ENCODE measurements at places on chromosomes 4 and X.

GRCh38 chrX:19720236-19720635 is 167.2 kb downstream of the SH3KBP1 start:
- peak; percentile 75 for DNase-seq

DNA sequence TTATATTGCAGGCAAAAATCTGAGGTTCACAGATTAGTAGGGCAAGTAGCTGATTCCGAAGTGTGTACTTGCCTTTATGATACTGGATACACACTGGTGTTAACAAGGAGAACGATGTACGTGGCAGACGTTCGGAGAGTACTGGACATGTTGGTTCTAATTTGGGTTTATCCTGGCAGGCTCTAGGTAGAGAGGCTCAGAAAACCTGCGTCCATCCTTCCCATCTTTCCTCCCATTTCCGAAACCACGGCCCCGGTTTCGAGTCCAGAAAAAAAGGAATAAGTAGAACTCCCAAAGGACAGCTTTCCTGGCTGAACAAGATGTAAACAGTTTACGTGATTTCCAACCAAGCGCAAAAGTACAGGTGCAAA is 351 bp upstream of the SLC30A9 start:
- no peak for DNase-seq

- peak; percentile 91 for DNase-seq
Measured at GRCh38 chr4:30718021-30718542, 2.1 kb upstream of the PCDH7 start.

DNA sequence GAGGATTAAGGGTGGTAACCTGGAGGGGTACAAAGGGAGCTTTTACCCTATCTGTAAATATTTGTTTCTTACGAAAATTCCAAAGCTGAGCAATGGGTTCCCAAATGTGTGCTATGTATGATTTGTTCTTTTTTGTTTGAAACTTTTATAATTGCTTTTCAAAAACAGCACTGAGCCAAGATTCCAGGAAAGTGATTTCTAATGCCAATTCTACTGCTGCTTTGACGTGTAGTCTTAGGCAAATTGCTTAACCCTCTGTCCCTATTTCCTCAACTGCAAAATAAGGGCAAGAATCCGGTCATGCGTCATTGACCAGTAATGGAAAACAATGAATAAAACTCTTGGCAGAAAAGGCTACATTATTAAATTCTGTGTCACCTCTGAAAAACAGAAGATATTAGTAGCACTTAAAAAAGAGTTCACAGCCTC is 454.7 kb downstream of the IL15 start:
- DNase-seq = peak; percentile 40

- no peak for DNase-seq
Measured at GRCh38 chr4:138034871-138035270, 207.3 kb downstream of the SLC7A11 start.

DNA sequence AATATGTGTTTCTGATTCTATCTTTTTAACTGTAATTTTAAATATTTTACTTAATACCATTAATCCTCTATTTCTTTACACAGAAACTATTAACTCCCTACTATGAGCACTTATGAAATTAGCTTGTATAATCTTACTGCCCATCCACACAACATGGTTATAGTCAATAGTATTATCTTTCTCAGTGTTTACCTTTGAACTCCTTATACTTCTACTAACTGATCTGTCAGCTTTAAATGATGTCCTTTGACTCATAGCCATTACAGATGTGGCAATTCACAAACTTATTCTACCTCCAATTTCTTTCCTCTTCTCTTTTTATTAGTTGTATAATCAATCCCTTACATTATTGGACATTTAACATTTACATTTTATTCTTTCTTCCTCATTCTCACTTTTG is 5.5 kb downstream of the SEC31A start:
- DNase-seq = no peak

DNA sequence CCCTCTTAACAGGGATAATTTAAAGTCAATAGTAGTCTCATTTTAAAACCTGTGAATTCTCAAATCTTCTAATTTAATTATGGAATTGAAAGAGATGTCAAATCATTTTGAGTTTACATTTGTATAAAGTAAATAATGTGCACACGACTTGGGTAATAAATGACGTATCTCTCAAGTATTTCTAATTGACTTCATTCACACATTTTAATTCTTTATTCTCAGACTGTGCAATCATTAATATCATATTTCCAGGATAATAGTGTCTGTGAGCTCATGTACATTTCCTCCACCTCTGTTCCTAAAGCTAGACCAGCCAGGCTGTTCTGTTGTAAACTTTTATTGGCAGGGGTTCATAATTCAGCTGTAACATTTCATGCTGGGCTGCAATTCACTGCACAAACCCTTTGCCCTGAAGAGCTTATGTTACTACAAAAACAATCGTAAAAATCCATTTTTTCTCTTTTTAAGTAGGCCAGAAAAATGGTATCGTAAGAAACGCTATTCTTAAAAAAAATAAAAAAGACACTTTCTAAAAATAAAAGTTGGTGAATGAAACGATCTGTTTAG is 1103.1 kb upstream of the TENM3 start:
- peak; percentile 11 for DNase-seq

DNA sequence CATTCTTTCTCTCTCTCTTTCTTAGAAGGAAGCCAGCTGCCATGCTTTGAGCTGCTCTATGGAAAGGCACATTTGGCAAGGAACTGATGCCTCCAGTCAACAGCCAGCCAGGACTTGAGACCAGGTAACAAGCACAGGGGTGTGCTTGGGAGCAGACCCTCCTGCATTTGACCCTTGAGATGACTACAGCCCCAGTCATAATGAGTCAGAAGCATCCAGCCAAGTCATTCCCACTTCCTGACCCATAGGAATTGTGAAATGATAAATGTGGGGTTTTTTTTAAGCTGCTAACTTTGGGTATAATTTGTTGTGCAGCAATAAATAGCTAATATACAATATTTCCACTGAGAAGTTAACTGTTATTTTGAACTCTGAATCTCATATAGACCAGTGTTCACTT is 446.9 kb downstream of the GRXCR1 start:
- no peak for DNase-seq

DNA sequence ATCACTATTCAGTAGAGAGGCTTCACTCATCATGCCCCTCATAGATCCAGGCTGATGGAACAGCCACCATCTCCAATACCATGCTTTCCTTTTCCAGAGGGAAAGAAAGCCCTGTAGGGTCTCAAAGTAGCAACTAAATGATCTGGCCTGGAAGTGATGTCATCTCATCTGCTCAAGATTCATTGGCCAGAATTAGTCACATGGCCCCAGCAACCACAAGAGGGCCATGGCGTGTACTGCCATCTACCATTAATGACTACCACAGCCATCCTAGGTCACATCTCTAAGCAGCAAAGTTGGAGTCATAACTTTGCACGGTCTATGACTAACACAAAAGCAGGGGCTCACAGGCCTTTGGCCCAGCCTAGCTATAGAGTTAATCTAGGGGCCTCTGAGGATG is 194.8 kb downstream of the KIT start:
- DNase-seq = no peak

GRCh38 chr4:100149190-100149589 is 41.1 kb downstream of the DDIT4L start:
- no peak for DNase-seq

DNA sequence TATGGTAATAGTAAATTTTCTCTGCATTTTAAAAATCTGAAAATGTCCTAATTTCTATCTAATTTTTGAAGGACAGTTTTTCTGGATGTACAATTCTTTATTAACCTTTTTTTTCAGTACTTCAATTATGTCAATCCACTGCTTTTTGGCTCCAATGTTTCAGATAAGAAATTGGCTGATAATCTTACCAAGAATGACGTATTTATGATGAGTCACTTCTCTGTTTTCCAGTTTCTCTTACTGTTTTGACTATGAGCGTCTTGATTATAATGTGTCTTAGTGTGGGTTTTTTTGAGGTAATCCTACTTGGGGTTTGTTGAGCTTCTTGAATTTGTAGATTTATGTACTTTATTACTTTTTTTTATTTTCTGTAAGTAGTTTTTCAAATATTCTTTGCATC is 47.2 kb downstream of the UGT2B11 start:
- no peak for DNase-seq

DNA sequence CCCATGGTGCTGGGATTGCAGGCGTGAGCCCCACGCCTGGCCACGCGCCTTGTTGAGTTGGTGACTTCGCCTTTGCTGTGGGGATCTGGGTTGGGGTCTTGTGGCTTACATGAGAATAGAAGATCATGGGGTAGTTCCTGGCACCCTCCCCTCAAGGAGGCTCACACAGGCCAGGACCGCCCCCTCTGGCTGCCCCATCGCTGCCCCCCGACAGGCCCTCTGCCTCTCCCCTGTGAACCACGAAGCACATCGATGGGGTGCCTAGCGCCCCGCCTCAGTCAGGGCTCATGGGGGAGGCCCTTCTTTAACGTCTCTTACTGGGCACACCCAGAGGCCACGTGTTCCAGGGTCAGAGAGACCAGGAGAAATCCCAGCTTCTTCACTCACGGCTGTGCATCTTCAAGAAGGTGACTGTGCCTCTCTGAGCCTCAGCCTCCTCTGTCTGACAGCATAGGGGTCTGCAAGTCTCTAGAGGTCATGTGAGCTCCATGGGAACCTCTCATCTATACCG is 23.6 kb upstream of the SPON2 start:
- peak; percentile 13 for DNase-seq

- no peak for DNase-seq
Measured at GRCh38 chr4:98838977-98839618, 89.8 kb downstream of the EIF4E start.

- no peak for DNase-seq
Measured at GRCh38 chr4:81792521-81792920, 320.8 kb upstream of the RASGEF1B start.

GRCh38 chr4:20825505-20825904 is 125.2 kb downstream of the PACRGL start:
- DNase-seq = no peak

DNA sequence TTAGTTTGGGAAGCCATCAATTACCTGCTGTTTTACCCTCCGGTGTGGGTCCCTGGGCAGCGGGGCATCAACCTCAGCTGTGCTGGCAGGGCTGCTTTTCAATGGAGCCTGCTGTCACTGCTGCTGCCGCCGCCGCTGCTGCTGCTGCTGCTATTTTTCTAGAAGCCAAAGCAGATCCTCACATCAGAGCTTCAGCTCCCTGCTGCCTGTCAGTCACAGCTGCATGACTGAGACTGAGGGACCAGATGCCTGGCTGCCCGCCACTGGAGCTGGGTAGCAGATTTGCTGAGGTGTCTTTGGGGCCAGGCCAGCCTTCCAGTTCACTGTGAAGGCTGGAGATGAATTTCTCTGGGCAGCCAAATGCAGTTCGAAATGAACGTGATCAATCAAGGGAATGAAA is 200.3 kb upstream of the NHS start:
- no peak for DNase-seq

DNA sequence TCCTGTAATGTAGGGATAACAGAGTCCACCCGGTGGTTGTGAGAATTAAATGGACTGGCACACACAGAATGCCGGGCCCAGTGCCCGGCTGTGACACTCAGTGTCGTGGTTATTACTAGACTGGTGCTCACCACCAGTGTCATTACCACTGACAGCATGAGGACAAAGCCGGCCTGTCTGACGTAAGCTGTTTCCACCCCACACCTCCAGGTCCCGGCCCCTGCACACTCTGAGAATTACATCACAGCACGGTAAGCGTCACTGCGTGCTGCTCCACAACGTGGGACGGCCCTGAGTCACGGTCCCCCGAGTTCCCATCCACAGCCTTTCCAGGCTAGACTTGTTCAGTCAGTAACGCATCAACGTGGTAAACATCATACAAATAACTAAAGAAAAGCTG is 22.9 kb downstream of the FAT1 start:
- no peak for DNase-seq

- no peak for DNase-seq
Measured at GRCh38 chr4:169675825-169676224, 55.4 kb downstream of the CLCN3 start.

- DNase-seq = no peak
Measured at GRCh38 chr4:177006331-177006730, 213.6 kb upstream of the VEGFC start.

- no peak for DNase-seq
Measured at GRCh38 chrX:105694839-105695238, 127.5 kb upstream of the NRK start.

DNA sequence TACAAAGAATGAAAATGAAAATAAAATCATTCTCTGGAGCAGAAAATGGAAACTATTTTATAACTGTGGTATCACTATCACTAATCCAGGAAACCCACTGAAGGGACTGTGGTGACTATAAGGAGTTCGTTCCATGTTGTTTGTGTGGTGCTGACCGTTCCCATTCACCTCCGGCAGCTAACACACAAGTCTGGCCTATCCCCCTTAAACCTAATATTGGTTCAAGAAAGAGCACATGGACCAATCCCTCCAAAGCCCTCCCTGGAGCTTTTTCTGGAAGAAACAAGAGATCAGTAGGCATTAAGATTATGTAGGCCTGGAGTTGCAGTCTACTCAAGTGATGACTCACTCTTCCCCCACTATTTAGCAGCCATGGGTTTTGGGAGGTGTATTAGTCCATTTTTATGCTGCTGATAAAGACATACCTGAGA is 25.9 kb upstream of the FAM241A start:
- DNase-seq = no peak

- DNase-seq = peak; percentile 32
Measured at GRCh38 chrX:9948406-9948805, 18.8 kb upstream of the CLDN34 start.

DNA sequence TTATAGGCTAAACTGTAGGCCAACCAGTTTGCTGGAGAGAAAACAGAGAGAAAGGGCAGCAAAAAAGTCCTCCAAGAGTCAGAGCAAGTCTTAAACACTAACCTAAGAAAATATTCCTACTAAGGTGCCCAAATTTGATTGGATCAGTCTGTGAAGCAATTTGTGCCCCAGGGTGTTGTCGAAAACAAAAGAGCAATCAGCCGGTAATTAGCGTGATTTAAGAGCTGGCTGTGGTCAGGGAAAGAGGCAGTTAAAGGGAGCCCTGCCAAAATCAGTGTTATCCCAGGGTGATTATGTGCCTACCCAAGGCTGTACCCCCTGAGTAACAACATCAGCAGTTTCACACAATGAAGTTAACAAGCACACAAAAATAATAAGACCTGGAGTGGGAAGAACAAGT is 6.4 kb upstream of the BRWD3 start:
- no peak for DNase-seq

DNA sequence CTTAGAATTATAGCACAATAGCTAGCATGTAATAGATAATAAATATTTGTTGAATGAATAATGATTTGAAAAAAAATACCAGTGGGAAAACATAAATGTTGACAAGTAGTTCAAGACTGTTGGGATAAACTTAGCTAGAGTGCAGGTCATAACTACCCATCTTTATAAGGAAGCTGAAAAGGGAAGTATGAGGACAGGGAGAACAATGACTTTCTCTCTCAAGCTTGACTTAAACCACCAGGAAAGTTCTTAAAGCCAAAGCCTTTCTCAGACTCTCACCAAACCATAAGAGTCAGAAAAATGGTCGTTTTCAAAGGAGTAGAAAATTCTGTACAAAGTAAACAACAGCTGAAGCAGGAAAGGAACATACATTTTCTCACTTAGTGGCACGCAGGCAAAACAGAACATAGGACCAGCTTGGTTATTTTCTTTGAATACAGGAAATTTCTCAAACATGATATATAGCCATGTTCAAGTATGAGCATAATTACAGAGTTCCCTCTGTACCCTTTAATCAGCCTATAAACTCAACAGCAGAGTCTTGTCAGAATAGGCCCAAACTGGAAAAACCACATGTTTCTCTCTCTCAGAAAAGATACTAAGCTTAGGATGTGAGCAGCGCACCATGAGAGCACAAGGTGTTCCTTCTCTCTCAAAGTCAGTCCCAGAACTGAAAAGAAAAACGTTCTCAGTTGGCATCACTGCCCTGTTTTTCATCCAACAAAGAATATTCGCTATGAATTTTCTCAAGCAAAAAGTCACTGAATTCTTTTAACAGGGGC is 28.7 kb downstream of the MAPK10 start:
- DNase-seq = no peak

GRCh38 chr4:92234393-92235176 is 69.2 kb upstream of the GRID2 start:
- DNase-seq = peak; percentile 15

Data from lung (tissue), 17 donors.